Hindlimb muscle (tissue), 1 donor: ENCODE measurements at places on chromosomes 12 and 14. TPM values are rescaled to one million over a fixed set of nuclear protein-coding genes. Genes with fewer than 3 reads are reported as not detected.

The SLC16A7 gene
- 2.7 TPM for polyA plus RNA-seq

The BATF gene
- 1.0 TPM for polyA plus RNA-seq

The MDGA2 gene
- polyA plus RNA-seq: 0.35 TPM

The NAB2 gene
- 37.2 TPM for polyA plus RNA-seq

The UBE3B gene
- 25.9 TPM for polyA plus RNA-seq
